ENCODE measurements at places on chromosomes 4 and X.

GRCh38 chr4:183142571-183143550 lies 43.8 kb downstream of the WWC2 start:
- DNase-seq: no peak

- DNase-seq: no peak
Measured at GRCh38 chr4:154435895-154436294, 55.7 kb downstream of the DCHS2 start.

DNA sequence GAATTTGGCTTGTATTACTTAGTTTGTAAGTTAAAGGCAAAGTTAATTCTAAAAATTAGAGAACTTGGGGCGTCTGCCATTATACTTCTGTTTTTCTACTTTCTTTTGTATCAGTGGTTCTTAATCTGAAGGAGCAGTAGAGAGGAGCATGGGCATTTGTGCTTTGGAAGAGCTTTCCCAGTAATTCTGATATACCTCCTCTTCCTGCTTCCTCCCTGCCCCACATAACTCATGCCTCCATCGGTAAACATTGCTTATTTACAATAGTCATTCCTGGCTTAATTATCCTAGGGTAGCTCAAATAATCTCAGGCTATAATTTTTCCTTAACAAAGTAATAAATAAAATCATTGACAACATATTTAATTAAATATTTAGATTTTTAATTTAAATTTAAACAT lies 37.1 kb upstream of the SPARCL1 start:
- DNase-seq: no peak

GRCh38 chr4:124931050-124931449 lies 218.5 kb upstream of the ANKRD50 start:
- no peak for DNase-seq

GRCh38 chrX:18252644-18253359 lies 32.1 kb upstream of the BEND2 start:
- no peak for DNase-seq

DNA sequence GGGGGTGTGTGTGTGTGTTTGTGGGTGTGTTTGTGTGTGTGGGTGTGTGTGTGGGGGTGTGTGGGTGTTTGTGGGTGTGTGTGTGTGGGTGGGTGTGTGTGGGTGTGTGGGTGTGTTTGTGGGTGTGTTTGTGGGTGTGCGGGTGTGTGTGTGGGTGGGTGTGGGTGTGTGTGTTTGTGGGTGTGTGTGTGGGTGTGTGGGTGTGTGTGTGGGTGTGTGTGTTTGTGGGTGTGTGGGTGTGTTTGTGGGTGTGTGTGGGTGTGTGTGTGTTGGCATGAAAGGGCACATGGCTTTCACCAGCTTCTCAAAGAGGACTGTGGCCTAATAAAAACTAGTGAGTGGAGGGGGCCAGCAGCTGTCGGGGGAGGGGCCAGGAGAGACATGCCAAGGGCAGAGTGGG lies 25.3 kb upstream of the ZNF185 start:
- DNase-seq: no peak

DNA sequence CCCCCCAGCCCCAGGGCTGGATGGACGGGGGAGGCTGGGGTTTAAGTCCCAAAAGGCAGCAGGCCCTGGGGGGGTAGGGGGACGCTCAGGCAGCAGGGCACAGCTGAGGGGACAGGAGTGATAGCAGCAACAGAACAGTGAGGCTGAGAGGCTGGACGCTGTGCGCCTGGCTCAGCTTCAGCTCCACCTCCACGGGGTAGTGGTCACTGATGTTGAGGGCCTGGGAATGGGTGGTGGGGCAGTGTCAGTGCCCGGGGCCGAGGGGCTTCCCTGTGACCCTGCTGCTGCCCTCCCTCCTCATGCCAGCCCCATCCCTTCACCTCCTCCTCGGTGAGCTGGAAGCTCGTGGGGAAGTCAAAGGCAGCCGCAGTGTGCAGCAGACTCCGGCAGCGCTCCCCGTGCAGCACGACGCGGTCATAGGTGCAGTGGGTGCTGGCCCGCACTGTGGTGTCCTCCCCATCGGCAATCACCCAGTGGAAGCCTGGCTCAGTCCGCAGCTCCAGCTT lies 4.5 kb downstream of the RPL10 start:
- DNase-seq: no peak

- no peak for DNase-seq
Measured at GRCh38 chrX:80578517-80579105, 158.4 kb downstream of the TENT5D start.

DNA sequence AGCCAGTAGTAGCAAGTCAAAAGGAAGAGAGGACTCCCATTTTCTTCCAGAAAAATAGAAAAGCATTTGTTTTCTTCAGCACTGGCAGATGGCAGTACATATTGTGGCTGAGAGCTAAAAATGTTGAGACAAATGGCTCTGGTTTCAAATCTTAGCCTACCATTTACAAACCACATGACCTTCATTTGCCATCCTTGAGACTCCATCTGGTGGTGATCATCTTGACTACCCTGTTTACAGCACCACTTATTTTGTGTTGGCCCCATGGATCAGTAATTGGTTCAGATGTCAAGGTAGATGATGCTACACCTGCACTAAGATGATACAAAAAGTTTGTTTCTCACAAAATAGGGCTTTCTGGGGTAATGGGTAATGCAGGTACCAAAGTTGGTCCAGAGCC lies 951.8 kb upstream of the IGFBP7 start:
- peak; percentile 29 for DNase-seq

DNA sequence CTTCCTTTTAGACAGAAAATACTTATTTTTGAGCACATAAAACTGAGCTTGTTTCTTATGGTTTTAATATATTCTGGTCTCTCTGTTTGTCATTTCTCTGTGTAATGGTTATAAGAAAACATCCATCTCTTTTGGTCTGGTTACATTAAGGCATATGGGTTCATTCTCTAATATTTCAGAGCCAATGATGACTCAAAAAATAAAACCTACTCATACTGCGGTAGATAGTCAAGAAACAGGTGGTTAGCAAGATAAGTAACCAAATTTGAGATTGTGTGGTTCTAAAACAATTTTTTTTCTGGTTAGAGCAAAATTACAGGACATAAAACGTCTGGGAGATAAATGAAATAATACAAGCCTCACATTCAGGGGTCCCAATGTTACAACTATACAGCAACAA lies 654.5 kb downstream of the STIM2 start:
- DNase-seq: no peak

GRCh38 chrX:828411-828959 lies 197.9 kb downstream of the SHOX start:
- DNase-seq: no peak

- peak; percentile 44 for DNase-seq
Measured at GRCh38 chr4:39621582-39621981, 17.1 kb downstream of the SMIM14 start.

DNA sequence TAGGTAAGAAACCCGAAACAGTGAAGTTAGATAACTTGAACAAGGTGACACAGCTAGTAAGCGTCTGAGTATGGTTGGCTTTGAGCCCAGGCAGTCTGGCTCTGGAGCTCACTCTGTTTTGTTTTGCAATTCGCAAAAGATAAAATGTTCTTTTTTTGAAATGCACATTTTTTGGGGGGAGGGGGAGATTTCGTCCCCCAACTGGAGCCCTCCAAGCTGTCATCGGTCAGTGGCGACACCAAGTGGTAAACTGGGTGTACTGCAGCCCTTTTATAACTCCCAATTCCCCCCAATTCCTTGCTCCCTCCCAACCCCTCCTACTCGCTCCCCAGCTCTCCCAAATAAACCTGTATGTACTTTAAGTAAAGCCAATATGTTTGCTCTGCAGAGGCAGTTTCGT lies 2.8 kb upstream of the CLCN5 start:
- DNase-seq: peak; percentile 36

DNA sequence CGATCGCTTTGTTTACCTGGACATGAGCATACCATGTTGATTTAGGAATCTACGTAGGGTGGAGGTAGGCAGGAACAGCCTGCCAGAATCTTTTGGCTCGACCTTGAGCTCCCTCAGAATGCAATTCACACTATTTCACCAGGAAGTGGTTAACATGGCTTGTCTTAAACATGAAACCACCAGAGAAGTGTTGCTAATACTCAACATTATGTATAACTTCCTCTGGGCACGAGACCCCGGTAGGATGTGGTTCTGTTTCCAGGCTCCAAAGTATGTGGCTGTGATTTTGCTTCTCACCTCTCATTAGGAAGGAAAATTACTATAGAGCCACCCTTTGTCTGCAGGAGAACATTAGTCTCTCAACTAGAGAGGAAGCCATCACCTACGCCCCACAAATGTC lies 59.0 kb upstream of the VCX3B start:
- no peak for DNase-seq

- DNase-seq: peak; percentile 51
Measured at GRCh38 chrX:53312946-53313727, 31.8 kb upstream of the IQSEC2 start.

DNA sequence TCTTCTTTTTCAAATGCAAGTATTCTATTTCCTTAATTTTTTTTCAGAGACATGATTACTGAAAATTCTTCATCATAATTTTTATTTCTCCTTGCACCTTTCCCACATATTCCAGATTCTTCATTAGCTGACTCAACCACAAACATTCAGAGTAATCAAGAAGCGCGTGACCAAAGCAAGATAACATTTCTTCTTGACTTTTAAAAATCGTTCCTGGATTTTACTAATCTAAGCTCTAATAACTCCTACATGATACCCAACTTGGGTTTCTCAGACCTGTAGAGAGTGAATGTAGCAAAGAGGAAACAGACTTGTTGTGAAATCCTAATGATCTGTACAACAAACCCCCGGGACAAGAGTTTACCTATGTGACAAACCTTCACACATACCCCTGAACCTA lies 615.0 kb downstream of the TMA16 start:
- no peak for DNase-seq

GRCh38 chr4:11691236-11691635 lies 262.5 kb upstream of the HS3ST1 start:
- no peak for DNase-seq

DNA sequence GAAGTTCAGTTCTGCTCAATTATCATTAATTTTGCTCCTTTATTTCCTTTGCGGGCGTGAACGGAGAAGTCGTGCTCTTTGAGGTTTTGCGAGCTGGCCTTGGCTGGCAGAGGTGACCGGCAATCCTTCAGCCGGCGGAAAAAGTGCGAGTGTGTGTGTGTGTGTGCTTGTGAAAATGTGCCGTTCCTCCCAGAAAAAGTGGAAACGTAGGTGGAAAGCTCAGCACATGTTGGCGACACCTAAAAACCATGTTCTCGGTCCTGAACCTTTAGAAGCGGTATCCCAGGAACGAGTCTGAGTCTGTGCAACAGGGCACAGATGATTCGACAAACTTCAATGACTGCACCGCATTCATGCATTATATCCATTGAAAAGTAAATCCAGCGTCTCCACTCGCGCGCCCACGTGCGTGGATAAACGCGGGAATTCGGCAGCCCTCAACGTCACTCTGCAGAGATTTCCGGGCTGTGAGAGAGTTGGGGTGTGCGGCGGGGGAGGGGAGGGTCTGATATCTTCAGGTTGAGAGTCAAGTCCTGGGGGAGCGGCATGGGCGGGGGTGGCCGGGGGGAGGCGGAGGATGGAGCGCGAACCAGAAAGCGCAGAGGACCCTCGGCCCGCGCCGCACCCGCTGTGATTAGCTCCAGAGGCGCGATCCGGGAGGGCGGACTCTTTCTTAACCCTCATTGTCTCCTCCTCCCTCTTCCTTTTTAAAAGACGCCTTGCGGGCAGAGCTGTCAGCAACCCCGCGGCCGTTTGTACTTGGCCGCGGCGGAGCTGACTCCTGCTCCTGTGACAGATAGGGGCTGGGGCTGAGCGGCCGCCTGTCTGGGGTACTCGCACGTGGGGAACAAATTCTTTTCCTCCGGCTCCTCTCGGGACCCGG lies at the start of gene SHISA3:
SHISA3 (plus strand) TSS at position 737 of the 883 bp plus-strand sequence. CDS start 569 bp downstream, outside the sequence.
- DNase-seq: peak; percentile 70

DNA sequence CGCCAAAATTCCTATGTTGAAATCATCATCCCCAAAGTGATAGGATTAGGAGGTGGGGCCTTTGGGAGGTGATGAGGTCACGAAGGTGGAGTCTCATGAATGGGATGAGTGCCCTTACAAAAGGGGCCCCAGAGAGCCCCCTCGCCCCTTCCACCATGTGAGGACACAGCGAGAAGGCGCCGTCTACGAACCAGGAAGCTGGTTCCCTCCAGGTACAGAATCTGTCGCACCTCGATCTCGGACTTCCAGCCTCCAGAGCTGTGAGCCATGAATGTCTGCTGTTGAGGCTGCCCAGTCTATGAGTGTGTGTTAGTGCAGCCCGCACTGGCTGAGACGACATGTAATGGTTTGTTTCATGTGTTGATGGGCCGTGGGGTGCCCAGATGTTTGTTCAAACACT lies 60.3 kb downstream of the PRKX start:
- DNase-seq: no peak

DNA sequence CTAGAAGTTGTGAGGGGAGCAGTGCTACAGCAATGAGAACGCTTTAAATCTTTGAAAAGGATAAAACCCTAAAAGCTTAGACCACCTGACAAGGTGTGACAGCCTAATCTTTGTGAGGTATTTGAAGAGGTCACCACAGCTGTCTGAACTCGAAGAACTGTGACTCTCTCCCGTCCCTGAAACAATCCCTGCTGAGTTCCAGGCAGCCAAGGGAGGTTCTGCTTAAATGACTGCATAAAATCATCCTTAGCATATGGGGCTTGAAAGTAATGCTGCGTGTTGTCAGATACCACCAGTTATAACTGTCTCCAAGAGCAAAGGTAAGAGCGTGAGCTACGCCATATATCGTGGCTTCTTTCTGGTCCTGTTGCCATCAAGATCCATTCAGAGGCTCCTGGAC lies 696.3 kb downstream of the PCDH7 start:
- no peak for DNase-seq

DNA sequence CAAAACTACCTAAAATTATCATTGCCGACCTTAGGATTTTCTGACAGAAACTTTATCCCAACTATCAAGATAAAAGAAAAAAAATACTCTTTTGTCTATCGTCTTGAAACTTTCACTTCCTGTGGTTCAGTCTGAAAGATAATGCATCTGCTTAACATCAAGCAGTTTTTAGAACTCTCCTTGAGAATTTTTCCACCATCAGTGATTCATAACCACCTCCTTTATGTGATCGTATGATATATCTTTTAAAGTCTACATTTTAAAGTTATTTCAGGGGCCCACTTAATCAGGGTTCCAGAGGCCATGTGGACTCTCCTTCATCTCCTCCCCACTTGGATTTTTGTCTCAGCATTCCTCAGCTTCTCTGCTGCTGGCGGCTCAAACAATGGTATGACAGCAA lies 272.8 kb upstream of the TENM3 start:
- DNase-seq: no peak

- no peak for DNase-seq
Measured at GRCh38 chr4:27910227-27910626, 1049.6 kb downstream of the STIM2 start.

DNA sequence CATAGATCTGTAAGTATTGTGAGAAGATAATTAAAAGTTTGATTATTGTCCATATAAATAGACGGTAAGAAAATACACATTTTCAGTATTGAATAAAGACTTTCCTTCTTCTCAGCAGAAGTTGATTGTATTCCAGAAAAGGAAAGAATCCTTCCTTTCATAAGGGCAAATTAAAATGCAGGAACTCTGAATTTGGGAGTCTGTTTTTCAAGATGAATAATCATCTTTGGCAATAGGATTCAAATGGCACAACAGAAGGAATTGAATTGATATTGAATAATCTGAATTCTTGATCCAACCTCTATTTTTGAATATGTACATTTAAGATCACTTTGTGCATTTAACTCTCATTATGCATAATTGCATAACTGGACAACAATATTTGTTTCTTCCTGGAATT lies 149.3 kb downstream of the DMD start:
- DNase-seq: no peak

- DNase-seq: no peak
Measured at GRCh38 chr4:86033171-86033570, 326.7 kb downstream of the MAPK10 start.

GRCh38 chr4:65599340-65599739 lies 70.9 kb downstream of the EPHA5 start:
- no peak for DNase-seq

Data from H9 (cell line).